ENCODE measurements at places on chromosomes 12 and 14.

DNA sequence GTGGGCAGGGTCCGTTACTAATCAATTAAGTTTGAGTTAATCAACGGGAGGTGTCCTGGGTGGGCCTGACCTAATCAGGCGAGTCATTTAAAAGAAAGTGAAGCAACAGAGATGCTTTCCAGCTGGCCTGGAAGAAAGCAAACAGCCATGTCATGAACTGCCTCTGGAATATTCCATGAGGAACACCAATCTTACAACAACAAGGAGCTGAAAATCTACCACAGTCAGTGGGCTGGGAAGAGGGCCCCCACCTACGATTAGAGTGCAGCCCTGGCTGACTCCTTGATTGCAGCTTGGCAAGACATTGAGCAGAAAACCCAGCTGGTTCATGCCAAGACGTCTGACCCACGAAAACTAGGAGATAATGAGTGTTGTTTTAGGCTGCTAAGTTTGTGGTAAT is 56.2 kb downstream of the SSPN start:
- no peak for DNase-seq

DNA sequence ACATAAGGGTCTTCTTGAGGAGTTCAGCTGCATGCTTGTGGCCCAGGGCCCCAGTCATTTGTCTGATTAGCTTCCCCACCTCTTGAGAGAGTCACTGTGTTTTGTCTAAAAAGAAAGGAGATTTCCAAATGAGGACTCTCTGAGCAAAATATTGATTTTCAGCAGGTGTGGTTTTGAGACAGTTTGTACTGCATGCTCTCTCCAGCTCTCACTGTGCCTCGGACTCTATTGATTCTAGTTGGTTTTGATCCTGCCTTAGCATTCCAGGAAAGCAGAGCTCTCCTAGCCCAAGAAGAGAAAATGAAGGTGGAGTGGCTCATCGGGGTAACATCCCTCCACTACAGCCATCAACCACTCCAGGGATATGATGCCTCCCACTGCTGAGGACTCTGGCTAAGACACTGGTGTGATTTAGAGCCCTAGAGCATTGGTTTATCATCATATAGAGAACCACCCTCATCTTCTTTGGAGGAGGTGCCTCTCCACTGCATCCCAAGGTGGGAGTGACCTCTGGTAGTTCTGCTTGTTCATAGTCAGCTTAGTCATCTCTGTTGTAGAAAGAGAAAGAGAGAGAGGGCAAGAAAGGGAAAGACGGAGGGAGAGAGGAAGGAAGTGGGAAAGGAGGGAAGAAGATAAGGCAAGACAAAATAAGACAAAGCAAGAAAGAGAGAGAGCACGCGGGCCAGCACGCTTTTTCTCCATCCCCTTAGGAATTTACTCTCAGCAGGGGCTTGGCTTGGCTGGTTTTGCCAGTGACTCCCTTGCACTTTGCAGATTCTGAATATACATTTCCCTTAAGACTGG is 365.6 kb downstream of the DPF3 start:
- no peak for DNase-seq

- no peak for DNase-seq
These were observed 41.4 kb downstream of the SPTSSA start for GRCh38 chr14:34420547-34421150.

- no peak for DNase-seq
These were observed 81.4 kb upstream of the KRAS start for GRCh38 chr12:25332143-25332542.

DNA sequence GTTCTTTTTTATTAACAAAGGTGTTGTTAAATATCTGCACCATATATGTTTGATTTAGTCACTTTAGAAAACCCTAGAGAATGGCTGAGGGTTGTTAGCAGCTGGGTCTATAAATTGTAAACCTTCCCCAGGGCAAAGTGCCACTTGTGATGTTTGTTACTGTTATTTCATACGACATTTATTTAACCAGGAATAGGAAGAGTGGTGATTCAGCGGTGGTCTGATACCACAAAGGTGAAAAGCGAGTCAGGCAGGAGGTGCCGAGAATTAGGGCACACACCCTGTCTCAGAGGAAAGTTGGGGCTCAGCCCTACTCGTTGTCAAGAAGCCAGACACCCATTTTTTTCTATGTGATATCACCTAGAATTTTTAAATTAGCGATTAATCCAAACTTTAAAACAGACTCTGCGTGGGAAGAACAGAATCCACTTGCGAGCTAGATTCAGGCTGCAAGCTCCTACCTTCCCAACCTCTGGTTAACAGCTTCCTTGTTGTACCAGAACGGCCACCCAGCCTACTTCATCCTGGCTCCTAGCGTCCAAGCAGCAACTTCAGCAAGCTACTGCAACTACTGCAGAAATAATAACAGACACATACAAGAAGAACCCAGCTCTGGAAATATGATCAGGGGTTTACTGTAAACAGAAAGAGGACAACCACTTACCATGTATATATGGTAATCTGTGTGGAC is 126.7 kb downstream of the TMEM132D start:
- no peak for DNase-seq

DNA sequence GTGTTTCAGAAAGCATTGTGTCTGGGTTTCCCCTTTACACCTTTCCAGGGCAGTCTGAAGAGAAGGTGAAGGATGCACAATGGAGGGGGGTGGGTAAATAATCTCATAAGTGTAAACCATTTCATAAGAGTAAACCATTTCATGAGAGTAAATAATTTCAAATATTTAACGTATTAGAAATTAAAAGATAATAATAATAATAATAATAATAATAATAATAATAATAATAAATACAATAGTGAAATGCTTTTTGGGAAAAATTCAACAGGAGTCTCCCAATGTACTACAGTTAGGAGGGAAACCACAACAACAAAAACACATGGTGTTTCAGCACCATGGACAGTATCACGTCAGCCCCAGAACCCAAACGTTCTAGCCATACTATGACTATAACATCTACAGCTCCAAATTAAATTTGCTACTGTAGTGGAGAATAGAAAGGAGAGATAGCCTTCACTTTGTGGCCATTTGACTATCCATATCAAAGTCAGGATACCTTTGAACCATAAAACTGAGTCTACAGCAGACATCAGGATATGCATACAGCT is 691.8 kb downstream of the BCL11B start:
- no peak for DNase-seq

GRCh38 chr14:95006051-95006450 is 151.3 kb downstream of the DICER1 start:
- DNase-seq: no peak
